ENCODE measurements at places on chromosomes 2 and 18. TPM values are rescaled to one million over a fixed set of nuclear protein-coding genes. Genes with fewer than 3 reads are reported as not detected.
A peak's percentile ranks its signal among the peaks of the same experiment; 100 is the strongest.

CYP27C1 gene
- total RNA-seq: not detected

NMUR1 gene
- total RNA-seq: 0.09 TPM

MDH1 gene
- total RNA-seq: 246 TPM

GATA6 gene
- not detected for total RNA-seq

PRSS56 gene
- total RNA-seq: not detected

SLC19A3 gene
- total RNA-seq: not detected

ACTG2 gene
- total RNA-seq: 0.11 TPM

HES6 gene
- total RNA-seq: 5.6 TPM

SULT1C4 gene
- total RNA-seq: not detected

MYO5B gene
- total RNA-seq: 0.09 TPM

ALK gene
- not detected for total RNA-seq

ARHGAP15 gene
- 71.3 TPM for total RNA-seq

GRCh38 chr2:3628800-3629199 is 29.2 kb upstream of the ALLC start:
- peak; percentile 22 for DNase-seq

DNA sequence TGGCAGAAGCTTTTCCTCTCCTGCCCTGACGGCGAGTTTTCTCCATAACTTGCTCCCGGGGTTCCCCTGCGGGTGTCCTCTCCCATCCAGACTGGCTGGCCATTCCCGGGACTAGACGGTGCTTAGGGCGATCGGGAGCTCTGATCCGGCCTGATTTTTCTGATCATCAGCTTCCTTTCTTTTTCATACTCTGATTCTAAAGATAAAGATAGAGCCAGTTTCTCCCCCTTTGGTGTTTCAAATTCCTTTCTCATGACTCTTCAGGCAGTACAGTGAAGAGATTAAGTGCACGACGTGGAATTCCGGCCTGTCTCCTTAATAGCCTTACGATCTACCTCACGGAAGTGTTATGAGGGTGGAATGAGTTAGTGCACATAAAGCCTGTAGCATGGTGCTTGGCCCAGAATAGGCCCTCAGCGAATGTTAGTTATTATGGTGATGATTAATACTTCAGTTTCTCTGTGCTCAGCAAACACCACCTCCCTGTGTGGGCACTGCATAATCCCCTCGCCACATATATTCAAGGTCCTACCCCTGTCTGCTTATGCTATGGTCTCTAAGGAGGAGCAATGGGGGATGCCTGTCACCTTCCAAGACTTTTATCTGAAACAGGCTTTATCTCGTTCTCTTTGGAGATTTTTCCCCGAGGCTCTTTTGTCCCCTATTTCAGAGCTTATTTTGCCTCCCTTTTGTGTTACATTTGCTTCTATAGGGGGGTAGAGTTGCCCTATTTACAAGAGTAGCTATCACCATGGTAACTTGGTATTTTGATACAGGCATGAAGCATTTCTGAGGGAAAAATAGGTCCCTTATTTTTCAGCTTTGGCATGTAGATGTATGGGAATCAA is 254.8 kb downstream of the CDH2 start:
- DNase-seq: no peak

GRCh38 chr2:121650315-121650930 is 1.2 kb upstream of the CLASP1 start:
- DNase-seq: peak; percentile 22

DNA sequence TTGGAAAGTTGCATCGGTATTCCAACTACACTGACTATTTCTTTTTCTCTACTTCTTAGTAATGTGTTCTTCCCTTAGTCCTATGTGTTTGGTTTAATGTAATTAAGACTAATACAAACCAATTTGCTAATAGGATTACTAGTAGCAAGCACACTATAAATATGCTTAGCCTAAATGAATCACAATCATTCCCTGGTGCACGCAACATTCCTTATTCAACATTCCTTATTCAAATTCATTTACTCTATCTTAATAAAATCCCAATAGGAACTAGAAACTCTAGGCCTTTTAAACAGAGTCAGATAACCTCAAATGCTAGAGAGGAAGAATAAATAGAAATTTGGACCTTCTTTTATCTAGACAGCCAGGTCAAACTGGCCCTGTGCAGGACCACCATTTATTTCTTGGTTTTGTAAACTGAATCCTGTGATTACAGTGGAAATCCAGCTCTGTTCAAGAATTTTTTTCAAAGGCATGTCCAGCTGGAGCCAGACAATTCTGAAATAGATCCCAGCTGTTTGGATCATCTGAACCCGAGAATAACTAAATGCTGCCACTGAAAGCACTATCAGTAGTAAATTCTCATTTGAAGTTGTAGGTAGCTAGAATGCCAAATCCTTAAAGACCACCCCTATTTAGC is 103.1 kb downstream of the PPP1R1C start:
- no peak for DNase-seq

DNA sequence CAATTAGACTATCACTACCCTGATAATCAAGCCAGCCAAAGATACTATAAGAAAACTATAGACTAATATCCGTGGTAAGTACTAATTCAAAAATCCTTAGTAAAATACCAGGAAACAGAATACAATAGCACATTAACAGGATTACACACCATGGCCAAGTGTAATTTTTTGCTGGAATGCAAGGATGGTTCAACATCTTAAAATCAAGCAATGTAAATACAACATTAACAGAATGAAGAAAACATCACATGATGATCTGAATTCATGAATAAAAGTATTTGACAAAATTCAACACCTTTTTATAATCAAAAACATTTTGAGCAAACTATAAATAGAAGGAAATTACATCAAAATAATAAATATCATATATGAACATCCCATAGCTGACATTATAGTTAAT is 350.7 kb upstream of the LRRTM1 start:
- DNase-seq: no peak

DNA sequence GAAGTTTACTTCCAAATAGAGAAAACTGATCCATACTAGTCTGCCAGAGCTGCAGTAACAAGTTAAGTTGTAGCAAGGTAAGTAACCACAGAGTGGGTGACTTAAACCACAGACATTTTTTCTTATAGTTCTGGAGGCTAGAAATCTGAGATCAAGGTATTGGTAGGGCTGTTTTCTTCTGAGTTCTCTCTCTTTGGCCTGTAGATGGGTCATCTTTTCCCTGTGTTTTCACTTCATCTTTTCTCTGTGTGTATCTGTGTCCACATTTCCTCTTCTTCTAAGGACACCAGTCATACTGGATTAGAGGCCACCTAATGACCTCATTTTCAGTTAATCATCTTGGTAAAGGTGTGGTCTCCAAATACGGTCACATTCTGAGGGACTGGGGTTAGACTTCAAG is 142.9 kb upstream of the MEX3C start:
- DNase-seq: no peak

DNA sequence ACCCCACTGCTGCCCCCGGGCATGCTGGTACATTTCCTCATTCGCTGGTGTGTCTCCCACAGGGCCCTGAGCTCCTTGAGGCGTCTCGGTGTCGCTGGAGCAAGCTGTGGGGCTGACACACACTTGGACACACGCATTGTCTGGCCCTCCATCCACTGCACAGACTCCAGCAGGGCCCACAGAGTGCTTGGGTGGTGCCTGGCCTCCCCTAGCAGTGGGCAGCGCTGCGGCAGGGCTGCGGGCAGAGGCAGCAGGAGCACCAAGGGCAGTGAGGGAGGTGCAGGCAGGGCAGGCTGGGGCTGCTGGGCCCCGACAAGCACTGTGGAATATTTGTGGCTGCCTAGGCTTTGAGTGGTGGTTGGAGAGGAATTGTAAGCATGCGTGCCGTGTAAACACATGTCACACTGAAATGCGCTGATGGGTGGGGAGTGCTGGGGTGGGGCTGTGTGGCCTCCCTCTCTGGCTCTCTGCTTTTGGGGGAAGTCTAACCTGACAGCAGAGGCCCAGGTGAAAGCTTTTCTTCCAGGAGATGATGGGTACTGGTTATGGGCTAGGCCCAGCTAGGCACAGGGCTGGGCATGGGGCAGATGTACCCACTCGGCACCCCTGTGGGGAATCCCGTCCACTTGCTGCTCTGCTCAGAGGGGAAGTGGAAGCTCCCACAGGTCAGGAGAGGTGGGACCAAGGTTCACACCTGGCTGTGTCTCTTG is 55.5 kb upstream of the HS6ST1 start:
- no peak for DNase-seq

GRCh38 chr2:150483532-150483931 is 3.9 kb downstream of the RND3 start:
- no peak for DNase-seq

GRCh38 chr18:10690035-10690329 is 164.2 kb downstream of the NAPG start:
- DNase-seq: no peak

- peak; percentile 31 for DNase-seq
These were observed 70.8 kb upstream of the STK17B start for GRCh38 chr2:196242131-196242620.

DNA sequence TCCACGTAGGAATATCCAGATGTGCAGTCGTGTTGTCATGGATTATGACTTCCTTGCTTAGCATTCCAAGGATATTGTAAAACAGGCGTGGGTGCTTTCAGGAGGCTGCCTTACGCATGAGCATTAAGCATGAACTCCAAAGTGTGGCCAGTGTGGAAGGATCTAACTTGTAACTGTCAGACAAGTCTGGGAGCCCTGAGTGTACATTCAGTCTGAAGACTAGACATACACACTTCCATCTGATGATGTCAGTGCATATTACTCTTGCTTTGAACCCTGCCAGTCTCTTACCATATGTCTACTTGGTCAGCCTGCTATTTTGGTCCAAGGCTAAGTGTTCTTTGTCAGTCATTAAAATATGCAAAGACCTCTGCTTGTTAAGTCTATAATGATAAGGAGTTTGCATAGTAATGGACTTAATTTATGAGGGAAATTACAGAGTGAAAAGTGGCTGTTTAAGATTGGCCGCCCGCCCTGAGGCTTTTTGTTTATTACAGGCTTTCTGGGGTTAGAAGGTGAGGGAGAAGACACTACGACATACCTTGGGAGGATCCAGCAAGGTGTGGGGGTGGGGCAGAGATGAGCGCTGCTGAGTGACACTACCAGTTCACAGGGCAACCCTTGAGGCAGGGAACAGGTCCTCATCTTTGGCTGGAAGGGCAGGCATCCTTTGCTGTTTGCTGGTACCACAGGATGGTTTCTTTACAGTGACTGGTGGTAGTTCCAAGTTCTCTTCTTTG is 48.3 kb downstream of the CABLES1 start:
- DNase-seq: no peak

GRCh38 chr2:171702781-171703556 is 15.7 kb downstream of the DYNC1I2 start:
- no peak for DNase-seq

GRCh38 chr2:1125633-1126370 is 175.2 kb downstream of the SNTG2 start:
- DNase-seq: no peak

DNA sequence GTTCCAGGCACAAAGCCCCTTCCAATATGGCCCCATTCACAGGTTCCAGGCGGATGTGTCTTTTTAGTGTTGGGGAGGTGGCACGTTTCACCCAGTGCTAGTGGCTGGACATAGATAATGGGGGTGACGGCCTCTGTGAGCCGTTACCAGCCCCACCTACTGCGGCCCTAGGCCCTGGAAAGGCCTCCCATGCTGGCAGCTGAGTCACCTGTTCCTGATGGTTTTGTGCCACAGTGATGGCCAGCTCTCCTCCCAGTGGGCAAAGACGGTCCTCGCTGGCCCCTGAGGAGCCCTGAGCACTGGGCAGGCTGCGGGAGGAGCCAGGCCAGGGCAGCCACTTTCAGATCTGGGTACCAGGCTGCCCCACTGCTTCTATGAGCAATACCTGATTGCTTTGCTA is 40.0 kb upstream of the GPC1 start:
- DNase-seq: no peak

- no peak for DNase-seq
These were observed 75.0 kb downstream of the BCL2 start for GRCh38 chr18:63244607-63245006.

GRCh38 chr18:11561293-11561692 is 48.1 kb upstream of the SLC35G4 start:
- DNase-seq: no peak

- DNase-seq: no peak
These were observed 255.3 kb downstream of the NR4A2 start for GRCh38 chr2:156077041-156077742.

DNA sequence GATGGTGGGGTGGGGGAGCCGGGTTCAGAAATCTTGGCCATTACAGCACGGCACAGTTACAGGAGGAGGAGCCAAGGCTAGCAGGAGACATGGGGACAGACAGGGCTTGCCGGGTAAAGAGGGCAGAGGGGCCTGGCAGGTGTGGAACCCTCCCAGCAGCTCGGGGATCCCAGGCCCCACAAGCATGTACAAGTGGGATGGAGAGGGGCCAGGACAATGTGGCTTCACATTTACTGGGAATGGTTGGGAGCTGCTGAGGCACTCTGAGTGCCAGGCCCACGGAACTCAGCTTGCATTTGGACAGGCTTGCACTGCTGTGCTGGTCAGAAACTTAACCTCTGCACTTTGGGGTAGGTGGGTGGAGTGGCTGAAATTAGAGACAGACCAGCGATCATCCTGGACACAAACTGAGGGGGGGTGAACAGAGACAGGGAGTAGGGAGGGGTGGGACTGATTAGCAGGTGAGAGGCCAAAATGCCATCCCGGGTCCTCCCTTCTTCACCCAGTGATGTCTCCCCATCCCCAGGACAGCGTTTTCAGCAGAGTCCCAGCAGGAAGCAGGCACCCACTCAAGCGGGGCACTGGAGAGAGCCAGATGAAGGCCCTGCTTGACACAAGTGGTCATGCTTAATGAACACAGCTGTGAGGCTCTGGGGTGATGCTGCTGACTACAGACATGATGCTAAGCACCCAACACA is 9.6 kb downstream of the PER2 start:
- no peak for DNase-seq

DNA sequence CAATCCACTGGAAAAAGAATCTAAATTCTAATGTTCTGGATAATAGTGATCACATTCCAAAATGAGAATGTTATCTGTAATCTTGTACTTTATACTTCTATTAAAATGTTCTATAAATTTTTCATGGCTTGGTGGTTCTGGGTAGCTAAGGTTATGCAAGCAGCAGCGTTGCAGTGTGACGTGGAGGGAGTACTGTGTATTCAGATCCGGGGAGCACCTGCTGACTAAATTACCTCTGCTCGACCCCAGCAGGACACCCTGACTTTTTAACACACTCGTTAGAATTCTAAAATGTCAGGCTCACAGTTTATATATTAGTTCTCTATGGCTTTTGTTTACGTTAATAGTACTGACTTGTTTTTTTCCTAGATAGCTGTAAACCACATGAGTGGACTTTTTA is 13.0 kb downstream of the ATIC start:
- DNase-seq: no peak

- DNase-seq: no peak
These were observed 291.3 kb upstream of the TANK start for GRCh38 chr2:160868891-160869290.

GRCh38 chr18:31206787-31207381 is 44.2 kb upstream of the DSC1 start:
- DNase-seq: peak; percentile 2

All from activated CD8-positive, alpha-beta T cell treated with anti-CD3 and anti-CD28 coated beads for 36 hours (primary cell).